ENCODE measurements at places on chromosomes 2 and 18.

GRCh38 chr2:74043345-74044329, 58.9 kb downstream of the TET3 start:
- no peak for DNase-seq

DNA sequence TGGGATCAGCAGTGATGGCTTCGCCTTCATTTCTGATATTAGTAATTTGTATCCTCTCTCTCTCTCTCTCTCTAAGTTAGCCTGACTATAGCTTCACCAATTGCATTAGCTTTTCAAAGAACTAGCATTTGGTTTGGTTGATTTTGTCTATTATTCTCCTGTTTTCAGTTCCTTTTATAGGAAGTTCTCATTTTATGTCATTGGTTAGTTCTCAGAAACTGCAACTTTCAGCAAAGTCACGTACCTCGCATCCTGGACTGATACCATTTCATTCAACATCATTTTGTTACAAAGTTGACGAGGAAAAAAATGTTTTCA, 450.8 kb downstream of the EIPR1 start:
- DNase-seq = no peak

DNA sequence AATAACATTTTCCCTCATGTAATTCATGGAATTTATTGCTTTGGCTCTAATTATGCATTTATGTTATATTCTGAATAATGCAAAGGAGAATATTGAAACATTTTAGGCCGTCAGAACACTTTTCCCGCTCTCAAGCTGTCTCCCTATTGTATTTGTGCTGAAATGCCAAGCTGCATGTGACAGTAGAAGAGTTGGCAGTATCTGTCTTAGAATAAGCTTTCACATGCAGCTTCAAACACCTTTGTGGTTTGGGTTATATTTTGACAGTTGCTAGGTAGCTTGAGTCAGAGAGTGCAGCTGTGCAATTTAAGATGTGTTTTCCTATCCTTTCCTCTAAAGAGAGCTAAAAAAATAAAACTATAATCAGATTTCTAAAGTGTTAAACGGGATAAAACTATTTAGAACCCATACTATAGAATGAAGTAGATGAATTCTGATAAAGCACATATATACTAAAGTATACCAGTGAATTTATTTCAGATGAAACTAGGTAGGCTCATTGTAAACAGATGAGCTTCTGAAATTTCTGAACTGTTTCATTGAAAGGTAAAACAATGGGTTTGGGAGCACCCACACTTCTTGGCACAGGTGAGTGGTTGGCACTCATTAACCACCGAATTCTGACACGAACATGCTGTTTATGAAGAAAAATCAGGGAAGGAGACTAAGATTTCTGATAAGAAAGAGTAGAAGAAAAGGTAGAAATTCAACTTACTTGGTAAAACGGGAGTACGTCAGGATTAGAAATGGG, 43.4 kb downstream of the PLCL1 start:
- no peak for DNase-seq

- DNase-seq = no peak
Observed at GRCh38 chr2:54499661-54500060, 43.5 kb downstream of the SPTBN1 start.

DNA sequence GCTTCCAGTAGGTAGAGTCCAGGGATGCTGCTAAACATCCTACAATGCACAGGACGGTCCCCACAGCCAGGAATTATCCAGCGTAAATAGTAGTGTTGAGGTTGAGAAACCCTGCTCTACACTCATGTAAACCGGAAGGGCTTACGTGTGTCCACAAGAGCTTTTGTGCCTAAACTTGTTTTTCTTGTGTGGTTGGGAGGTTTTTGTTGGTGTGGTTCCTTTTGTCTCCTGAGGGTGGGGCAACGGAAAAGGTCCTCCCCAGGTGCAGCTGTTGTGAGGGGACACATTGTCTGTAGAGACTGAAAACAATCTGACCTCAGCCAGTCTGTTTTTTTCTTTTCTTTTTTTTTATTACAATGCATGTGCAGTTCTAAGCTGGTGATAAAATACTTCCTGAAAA, 72.7 kb upstream of the MGAT5 start:
- DNase-seq = no peak

GRCh38 chr2:55875434-55876135, 48.0 kb downstream of the EFEMP1 start:
- no peak for DNase-seq

DNA sequence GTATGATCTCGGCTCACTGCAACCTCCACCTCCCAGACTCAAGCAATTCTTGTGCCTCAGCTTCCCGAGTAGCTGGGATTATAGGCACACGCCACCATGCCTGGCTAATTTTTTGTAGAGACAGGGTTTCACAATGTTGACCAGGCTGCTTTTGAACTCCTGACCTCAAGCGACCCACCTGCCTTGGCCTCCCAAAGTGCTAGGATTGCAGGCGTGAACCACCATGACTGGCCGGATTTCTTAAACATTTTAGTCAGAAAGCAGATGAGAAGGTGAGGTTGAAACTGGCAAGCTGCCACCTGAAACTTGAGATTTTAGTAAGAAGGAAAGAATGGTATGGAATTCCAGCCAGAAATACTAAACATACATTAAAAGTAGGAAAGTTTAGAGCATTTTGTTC, 31.9 kb downstream of the KLHL23 start:
- DNase-seq = peak; percentile 56

- no peak for DNase-seq
Observed at GRCh38 chr18:73901566-73901965, 246.1 kb downstream of the FBXO15 start.

- peak; percentile 87 for DNase-seq
Observed at GRCh38 chr2:1755436-1756191, 11.3 kb upstream of the PXDN start.

GRCh38 chr18:58272779-58273435, 228.9 kb downstream of the NEDD4L start:
- DNase-seq = no peak

DNA sequence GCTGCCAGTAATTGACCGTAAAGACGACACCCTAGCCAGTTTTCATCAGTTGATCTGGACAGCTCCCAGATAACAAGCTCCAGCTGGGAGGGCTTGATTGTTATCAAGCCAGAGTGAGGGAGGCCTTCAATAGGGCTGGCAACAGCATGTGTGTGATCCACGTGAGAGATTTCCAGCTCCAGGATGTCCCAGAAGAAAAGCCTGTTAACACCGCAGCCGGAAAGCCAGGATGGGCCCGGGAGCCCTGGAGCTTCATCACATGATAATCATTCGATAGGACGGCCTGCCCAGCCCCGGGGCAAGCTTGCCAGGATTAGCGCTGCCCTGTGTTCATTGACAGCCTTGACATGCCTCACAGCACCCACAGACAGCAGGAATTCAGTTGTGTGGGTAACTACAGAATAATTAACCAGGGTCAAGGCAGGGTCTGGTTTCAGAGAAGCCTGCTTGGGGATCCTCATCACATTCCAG, 182.5 kb downstream of the C1D start:
- DNase-seq = no peak
